ENCODE measurements at places on chromosomes 2 and 18.

GRCh38 chr2:9230051-9230802 lies 23.6 kb downstream of the ASAP2 start:
- no peak for DNase-seq

GRCh38 chr18:24138409-24138788 lies 463 bp upstream of the CABYR start:
- no peak for DNase-seq

GRCh38 chr2:109558076-109558882 lies 55.5 kb downstream of the SEPTIN10 start:
- no peak for DNase-seq

DNA sequence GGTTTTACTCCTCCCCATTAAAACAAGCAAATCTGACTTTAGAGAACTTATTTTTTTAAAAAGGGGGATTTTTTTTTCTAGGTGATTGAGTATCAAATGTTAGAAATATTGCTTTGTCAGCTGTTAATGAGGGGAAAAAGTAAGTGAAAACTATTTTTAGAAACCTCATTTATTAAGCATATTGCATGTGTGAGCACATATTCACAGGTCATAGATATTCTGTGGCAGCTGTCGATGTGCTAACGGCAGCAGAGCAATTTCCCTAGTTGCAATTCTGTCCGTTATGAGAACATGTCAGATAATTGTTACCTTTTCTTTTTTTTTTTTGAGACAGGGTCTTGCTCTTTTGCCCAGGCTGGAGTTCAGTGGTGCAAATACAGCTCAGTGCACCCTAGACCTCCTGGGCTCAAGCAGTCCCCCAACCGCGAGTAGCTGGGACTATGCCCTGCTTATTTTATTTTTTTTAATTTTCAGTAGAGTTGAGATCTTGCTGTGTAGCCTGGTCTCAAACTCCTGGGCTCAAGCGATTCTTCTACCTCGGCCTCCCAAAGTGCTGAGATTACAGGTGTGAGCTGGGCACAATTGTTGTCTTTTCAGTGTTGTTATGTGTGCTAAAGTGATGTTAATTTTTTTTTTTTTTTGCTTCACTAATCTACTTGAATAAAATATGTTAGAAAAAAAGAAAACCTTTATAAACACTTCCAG lies 69.8 kb downstream of the MTA3 start:
- no peak for DNase-seq

- no peak for DNase-seq
Observed at GRCh38 chr2:214747992-214748391, 61.5 kb downstream of the BARD1 start.

DNA sequence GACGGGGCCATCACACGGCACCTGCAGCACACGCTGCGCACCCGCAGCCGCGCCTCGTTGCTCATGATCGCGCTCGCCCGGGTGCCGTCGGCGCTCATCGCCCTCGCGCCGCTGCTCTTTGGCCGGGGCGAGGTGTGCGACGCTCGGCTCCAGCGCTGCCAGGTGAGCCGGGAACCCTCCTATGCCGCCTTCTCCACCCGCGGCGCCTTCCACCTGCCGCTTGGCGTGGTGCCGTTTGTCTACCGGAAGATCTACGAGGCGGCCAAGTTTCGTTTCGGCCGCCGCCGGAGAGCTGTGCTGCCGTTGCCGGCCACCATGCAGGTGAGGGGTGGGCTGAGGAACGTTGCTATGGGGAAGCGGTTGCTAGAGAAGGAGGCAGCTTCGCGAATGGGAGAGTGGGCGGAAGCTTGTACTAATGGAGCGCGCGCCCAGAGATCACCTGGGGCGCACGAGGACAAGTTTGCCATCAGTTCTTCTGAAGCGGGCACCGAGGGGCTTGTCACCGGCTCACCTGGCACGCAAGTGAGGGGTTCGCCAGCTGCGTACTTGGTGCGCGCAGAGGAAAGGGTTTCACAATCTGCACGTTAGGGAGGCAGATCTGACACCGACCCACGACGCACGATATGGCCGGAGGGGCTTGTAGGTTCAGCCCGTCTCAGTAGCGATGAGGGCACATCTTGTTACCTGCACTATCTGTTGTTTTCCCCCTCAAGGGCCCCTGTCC lies 45.6 kb downstream of the DDX18 start:
- DNase-seq: no peak

GRCh38 chr2:70935468-70936164 lies at the start of gene ATP6V1B1:
ATP6V1B1 (plus strand) TSS chr2:70935900; CDS start chr2:70935955, 55 bp downstream.
- no peak for DNase-seq

GRCh38 chr2:120279708-120280107 lies 27.1 kb downstream of the RALB start:
- no peak for DNase-seq

DNA sequence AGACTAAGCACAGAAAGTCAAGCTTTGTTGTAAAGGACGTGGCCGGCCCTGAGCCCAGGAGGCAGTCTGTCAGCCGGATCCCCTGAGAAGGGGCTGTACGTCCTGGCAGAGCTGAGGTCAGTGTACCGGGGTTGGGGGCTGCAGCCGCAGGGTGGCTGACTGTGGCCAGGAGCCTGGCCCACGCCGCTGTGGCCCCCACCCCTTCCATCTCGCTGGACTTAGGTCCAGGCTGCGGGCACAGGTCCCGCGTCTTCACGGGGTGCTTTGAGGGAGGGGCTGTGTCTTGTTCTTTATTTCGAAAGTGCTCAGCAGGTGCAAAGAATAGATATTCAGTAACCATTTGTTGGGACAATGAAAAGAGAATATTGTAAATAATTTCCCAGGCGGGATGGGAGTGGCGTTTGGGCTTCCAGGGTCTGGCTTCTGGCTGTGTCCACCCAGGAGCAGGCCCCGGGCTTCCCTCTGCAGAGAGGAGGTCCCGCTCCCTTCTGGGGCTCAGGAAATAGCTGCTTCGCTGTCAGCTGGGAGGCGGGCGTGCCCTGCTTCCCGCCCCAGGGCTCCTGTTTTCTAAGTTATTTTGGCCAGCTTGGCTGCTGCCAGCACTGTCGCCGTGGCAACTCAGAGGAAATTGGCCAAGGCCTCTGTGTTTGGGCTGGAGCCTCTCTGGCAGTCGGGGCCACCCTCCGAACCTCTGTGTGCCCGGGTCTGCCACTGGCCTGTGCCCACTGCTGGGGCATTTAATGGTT lies 7.4 kb downstream of the NFATC1 start:
- no peak for DNase-seq

Data from NT2/D1 (cell line).